ENCODE measurements at places on chromosomes 16 and 17.

GRCh38 chr16:47699106-47699505, 238.0 kb downstream of the PHKB start:
- no peak for DNase-seq

DNA sequence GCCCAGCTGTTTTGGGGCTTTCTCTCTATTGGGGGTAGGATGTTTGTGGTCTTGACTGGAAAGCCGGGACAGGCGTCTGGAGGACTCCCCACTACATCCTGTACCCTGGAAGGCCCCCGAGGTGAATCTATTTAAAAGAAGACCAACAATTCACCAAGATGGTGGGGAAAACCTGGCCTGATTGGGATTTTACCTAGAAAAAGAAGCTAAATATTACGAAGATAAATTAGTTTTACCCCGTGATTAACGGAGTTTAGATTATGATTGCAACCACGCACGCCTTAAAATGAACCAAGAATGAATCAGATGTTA, 779 bp upstream of the CCDC102A start:
- DNase-seq, result no peak

DNA sequence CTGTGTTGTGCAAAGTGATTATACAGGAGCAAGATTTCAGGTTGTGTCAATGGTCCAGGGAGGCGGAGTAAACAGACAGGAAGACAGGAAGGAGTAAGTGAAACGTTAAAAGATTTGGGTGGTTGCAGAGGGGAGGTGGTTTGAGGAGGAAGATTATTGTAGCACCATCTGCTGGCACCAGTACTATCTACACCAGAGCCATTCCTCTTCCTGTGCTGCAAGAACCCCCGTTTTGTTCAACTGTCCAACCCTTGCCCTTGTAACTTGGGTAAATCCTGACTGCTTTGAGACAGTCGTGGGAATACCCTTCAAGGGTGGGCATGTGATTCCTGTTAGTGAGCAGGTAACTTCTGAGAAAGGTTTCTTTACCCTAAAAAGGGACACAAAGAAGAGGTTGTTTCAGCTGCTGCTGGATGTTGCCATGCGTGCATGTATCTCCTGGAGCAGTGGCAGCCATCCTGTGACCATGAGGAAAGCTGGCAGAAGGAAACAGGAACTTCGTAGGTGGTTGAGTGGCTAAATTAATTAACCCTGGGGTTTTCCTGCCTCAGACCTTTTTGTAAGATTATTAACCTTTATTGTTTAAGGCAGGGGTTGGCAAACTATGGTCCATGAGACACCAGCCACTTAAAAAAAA, 124.1 kb downstream of the PRKCA start:
- no peak for DNase-seq

DNA sequence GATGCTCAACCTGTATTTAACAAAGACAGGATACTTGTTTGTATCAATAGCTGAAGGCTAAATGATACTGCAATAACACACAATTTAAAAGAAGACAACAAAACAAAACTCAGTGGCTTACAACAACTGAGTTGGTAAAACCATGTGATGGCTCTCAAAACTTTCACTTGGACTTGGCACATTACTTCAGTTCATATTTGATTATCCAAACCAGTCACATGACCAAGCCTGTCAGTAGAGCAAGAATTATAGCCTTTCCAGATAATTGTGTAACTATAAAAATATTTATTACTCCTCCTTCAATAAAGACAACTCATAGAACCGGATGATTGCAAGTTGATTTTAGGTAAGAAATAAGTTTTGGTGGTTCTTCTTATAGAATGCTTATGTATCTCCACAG, 56.8 kb downstream of the NQO1 start:
- no peak for DNase-seq

DNA sequence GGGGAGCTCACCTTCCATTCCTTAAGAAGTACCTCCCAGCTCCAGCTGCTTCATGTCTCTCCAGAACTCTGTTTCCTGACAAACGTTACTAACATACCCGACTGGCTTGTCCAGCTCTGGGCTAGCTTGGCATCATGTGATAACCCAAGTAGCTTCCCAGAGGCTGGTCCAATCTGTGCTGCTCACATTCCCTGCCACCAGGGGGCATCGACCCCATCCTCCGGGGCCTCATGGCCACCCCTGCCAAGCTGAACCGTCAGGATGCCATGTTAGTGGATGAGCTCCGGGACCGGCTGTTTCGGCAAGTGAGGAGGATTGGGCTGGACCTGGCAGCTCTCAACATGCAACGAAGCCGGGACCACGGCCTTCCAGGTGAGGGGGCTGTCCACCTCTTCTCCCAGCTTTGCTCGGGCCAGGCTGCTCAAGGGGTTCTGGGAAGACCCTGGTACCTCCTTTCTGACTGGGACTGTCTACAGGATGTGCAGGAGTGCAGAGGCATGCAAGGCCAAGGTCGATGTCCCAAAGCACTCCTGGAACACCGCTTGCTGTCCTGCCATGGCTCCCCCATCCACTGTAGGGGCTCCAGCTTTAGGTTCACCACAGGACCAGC, 7.6 kb downstream of the EPX start:
- DNase-seq, result no peak

- DNase-seq, result no peak
These were observed 211.9 kb downstream of the PRKCA start for GRCh38 chr17:66514227-66514806.

GRCh38 chr17:42112552-42113176, at the start of gene DHX58:
Gene DHX58, minus strand, starts transcription at chr17:42112714. Its CDS starts 822 bp downstream, at chr17:42111892.
- DNase-seq, result peak; percentile 73

All from amniotic stem cell (primary cell).